ENCODE measurements at places on chromosomes 6 and 20.

DNA sequence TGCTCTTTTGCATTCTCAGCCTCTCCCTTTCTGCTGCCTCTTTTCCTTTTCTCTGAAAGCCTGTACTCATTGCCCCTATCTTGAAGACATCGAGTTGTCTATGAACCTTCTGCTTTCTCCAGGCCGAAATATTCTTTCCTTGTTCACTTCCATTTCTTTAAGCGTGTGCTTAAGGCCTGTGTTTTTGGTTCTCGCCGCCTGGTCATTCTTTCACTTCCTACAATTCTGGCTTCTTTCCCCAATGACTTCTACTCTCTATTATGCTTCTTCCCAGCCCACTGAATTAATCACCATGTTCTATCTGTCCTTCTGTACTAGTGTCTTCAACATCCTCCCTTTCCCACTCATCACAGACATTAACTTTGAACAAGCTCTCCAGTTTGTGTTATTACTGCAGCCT lies 69.6 kb downstream of the C6orf52 start:
- peak; percentile 60 for DNase-seq

DNA sequence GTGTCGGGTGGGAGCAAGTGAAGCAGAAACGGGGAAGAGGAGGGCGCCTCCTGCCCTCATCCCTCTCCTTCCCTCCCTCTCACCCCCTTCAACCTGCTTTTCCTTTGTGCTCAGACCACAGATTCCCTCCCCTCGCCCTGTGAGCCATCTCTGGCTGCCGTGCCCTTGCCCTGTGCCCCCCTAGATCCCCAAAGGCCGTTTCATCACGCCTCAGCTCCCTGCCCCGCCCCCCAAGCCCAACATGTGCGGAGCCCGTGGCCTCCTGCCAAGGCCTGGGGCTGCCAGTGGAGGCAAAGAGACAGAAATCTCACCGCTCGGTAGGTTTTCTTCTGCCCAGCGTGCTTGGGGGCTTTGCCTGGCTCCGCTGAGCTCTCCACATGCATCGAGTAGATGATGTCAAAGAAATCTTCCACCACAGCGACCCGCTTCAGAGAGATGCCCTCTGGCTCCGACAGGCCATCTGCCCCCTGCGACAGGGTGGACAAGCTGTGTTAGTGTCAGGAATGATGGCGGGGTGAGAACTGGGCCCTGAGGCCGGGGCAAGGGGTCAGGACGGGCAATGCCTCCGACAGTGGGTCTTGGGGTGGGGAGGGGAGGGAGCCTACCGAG lies 57.6 kb downstream of the NOL4L start:
- DNase-seq: no peak

DNA sequence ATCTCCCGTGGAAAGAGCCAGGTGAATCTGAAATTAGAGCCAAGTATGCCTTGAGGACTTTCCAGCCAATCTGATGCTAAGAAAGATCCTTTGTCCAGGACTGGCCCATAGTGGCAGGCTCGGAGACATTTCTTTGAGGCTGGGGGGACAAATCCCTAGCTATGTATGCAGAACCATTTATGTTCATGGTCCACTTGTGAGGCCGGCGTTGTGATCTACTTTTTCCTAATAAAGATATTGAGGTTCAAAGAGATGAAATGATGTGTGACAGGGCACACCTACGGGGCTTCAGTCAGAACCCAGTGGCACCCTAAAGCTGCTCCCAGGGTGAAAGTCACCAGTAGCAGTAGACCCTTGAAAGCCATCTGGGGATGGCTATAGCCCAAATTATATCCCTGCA lies 120.3 kb upstream of the MAFB start:
- DNase-seq: no peak

DNA sequence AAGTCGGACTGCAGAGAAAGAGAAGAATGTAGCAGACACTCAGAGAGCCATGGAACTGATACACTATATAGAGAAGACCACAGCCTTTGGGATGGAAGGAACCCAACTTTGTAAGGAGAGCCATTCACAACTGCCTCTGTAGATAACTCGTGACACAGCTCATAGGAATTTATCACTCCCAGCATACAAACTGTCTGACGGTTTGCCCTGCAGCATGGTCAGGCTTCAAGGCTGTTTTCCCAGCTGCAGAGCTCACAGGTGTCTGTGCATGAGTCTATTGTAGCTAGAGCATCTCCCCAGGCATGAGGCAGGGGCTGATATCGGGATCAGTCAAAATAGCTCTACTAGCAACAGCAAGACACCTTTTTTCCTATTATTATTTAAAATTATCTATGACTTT lies 130.5 kb upstream of the DTNBP1 start:
- no peak for DNase-seq

DNA sequence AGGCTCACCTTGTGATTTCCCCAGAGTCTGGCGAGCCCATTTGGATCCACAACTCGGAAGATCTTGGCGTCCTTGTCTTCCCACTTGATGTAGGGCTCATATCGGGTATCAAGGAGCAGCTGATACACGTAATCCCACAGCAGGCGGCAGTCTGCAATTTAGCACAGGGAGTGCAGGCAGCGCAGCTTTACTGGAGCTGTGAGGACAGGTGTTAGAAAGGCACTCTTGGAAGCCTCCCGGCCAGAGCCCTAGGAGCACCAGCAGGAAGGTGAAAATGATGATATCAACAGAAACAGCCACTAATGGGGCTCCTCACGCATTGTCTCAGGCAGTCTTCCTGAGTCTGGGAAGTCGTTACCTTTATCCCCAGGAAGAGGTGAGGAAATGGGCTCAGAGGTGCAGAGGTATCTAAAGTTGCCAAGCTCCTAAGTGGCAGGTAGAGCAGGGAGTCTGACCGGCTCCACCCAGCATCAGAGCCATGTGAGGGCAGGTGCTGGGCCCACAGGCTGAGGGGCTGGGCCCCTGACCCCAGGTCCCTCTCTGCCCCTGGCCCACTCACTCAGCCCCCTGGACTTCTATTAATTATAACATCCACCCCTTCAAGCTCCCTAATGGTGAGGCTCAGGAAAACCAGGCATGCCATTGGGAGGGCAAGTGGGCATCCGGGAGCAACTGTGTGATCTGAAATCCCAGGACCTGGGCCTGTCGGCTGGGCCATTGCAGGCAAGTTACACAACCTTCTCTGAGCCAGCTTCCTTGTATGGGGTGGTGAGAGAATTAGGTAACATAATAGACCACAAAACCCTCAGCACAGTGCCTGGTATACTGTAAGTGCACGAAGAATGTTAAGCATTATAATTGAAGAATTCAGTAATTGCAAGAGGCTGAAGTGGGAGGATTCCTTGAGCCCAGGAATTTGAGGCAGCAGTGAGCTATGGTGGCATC lies 18.3 kb downstream of the ETV7 start:
- DNase-seq: peak; percentile 81

DNA sequence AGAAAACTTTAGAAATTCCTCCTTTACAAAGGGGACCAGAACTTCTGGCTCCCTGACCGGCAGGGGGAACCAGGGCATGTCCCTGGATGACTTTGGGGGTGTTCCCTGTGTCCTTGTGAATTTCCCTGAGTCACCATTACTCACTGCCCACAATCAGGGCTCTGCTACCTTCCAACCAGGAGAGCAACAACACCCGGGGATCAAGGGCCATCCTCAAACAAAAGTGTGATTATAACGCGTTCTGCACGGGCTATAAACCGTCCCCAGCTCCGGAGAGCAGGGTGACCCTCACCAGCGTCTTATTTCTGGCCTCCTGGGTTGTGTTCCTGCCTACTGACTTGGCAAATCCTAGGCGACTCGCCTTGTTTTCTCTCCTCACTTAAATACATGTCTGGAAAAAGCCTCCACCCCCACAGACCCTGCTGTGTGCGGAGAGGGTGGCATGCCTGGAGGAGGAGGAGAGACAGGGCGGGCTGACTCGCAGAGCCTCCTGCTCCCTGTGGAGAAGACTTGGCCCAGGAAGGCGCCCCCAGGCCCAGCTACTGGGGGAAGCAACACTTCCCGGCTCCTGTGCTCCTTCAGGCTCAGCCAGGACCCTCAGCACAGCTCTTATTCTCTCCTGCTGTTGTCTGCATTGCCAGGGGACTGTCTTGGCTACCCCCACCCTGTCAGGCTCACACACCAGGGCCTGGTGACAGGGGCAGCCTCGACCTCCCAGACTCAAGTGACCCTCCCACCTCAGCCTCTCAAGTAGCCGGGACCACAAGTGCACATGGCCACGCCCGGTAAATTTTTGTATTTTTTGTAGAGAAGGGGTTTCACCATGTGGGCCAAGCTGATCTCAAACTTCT lies 54.1 kb downstream of the FGD2 start:
- peak; percentile 85 for DNase-seq

GRCh38 chr6:3608159-3608558 lies 143.4 kb downstream of the PXDC1 start:
- no peak for DNase-seq

- DNase-seq: peak; percentile 41
Observed at GRCh38 chr6:46961711-46962110, 40.0 kb upstream of the ADGRF5 start.

- DNase-seq: no peak
Observed at GRCh38 chr20:52012079-52012478, 179.5 kb downstream of the ZFP64 start.

GRCh38 chr6:143059663-143060353 lies 881 bp upstream of the AIG1 start:
- DNase-seq: peak; percentile 26

DNA sequence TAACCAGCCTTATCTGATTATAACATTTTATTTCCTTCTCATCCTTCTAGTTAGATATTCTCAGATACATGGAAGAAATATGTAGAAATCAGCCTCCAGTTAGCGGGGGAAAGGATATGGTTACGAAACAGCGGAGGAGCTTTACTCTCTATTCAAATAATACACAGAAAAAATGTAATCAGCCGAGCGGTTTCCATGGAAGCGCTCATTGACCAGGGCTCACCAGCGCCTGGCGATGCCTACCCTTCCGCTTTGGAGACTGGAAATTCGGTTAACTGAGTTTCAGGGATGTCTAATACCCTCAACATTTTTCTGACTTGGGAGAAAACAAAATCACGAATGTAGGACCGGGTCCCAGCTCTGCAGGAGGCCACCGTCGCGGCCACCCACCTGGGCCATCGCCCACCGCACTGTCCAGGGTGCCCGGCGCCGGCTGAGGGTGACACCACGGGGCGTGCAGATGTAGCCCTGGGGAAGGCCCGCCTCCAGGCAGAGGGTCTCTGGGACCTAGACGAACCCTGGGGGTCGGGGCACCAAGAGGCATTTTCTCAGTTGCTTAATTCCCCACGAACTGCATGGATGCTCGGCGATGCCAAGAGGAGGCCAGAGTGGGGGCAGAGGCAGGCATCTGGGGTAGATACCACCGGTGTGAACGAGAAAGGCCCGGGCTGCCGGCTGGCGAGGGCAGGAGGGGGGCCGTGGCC lies 1.7 kb downstream of the PRR18 start:
- no peak for DNase-seq

DNA sequence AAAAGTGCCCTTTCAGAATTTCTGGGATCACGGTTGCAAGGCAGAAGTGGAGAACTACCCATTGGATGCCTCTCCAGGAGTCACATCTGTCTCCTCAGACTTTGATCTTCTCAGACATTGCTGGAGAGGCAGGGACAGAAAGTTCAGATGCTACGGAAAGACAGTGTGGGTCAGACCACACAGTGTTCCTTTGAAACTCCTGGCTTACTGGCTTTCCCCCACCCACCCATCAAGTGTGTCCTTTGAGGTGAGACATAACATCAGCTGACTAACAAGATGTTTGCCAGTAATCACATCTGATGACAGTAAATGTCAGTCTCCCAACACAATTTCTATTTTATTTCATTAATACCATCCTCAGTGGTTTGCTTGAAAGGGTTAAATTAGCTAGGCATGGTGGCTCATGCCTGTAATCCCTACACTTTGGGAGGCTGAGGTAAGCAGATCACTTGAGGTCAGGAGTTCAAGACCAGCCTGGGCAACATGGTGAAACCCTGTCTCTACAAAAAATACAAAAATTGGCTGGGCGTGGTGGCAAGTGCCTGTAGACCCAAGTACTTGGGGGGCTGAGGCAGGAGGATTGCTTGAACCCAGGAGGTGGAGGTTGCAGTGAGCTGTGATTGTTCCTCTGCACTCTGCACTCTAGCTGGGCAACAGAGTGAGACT lies 67.2 kb upstream of the SNX9 start:
- DNase-seq: no peak

DNA sequence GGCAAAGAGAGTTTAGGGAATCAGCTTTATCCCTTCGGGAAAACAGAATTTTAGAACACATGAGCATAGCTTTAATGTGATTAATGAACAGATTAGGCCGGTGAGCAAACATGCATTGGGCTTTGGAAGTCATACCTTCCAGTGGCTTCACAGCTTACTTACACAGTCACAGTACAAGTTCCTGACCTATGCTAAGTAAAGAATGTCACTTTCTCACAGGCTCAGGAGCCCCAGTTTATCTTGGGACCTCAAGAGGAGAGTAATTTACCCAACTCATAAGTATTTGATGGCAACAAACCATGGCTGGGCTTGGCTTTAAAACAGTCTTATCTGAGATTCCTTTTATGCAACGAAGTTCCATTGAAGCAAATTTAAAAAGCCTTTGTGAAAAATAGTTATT lies 195.9 kb downstream of the AKAP7 start:
- DNase-seq: no peak

DNA sequence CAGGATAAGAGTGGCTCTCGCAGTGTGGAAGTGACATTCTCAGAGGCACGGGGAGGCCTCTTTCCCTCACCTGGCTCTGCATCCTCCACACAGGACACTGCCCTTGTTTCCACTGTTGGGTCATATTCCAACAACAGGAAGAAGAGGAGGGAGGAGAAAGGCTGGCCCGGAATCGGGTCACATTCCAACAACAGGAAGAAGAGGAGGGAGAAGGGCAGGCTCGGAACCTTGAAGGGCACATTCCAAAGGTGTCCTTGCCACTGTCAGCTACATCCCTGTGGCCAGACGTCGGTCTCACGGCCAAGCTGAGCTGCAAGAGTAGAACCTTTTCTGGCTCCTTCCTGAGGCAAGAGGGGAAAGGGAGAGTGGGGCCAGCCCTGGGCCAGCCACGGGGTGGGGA lies 25.4 kb downstream of the CHRNA4 start:
- no peak for DNase-seq

GRCh38 chr6:40108736-40109135 lies 174.5 kb upstream of the MOCS1 start:
- DNase-seq: no peak

- DNase-seq: peak; percentile 90
Observed at GRCh38 chr20:36113036-36113435, 41.5 kb upstream of the EPB41L1 start.

GRCh38 chr6:78253618-78254017 lies 600.8 kb downstream of the MEI4 start:
- DNase-seq: no peak

GRCh38 chr6:34839666-34840352 lies 47.9 kb downstream of the BLTP3A start:
- no peak for DNase-seq
